ENCODE measurements at places on chromosomes 2 and 18. TPM values are rescaled to one million over a fixed set of nuclear protein-coding genes. Genes with fewer than 3 reads are reported as not detected.

The COL3A1 gene
- polyA plus RNA-seq, result 5,317 TPM

The AFF3 gene
- polyA plus RNA-seq, result 3.5 TPM

The EVA1A gene
- 5.0 TPM for polyA plus RNA-seq

The SOWAHC gene
- polyA plus RNA-seq, result 6.4 TPM

The C2orf80 gene
- not detected for polyA plus RNA-seq

The RTTN gene
- 11.9 TPM for polyA plus RNA-seq

The TMEFF2 gene
- polyA plus RNA-seq, result 22.9 TPM

The MPP4 gene
- 0.13 TPM for polyA plus RNA-seq

The GAL3ST2 gene
- polyA plus RNA-seq, result 0.20 TPM

The TMX3 gene
- 53.8 TPM for polyA plus RNA-seq

The RGPD3 gene
- 0.08 TPM for polyA plus RNA-seq

The CCDC74B gene
- polyA plus RNA-seq, result 1.1 TPM

The FN1 gene
- polyA plus RNA-seq, result 410 TPM

The UGT1A6 gene
- not detected for polyA plus RNA-seq

The COL5A2 gene
- polyA plus RNA-seq, result 346 TPM

The TWIST2 gene
- 5.5 TPM for polyA plus RNA-seq

The ST6GAL2 gene
- polyA plus RNA-seq, result 2.5 TPM

The LRP1B gene
- polyA plus RNA-seq, result 2.2 TPM

The DCDC2C gene
- polyA plus RNA-seq, result 0.46 TPM

The FANCL gene
- 23.8 TPM for polyA plus RNA-seq
